Posterior vena cava (tissue), 2 donors: ENCODE measurements at places on chromosomes 4 and X.

- no peak for DNase-seq
Measured at GRCh38 chrX:95728446-95728845, 956.2 kb upstream of the DIAPH2 start.

DNA sequence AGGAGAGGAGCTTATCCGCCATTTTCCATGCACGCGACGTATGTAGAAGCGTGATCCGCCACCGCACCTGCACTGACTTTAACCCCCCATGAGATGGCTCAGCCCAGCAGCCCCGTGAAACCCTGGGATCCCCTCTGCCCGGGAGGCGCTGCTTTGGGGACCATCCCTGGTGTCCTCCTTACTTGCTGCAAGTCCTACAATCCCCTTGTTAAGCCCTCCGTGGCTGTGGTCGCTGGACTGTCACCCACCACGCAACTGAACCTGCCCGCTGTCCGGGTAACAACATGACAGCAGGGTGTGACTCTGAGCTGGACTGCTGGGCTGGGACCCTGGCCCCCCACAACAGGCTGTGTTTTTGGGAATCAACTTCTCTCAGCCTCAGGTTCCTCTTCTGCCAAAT is 44.7 kb upstream of the MAN2B2 start:
- no peak for DNase-seq

DNA sequence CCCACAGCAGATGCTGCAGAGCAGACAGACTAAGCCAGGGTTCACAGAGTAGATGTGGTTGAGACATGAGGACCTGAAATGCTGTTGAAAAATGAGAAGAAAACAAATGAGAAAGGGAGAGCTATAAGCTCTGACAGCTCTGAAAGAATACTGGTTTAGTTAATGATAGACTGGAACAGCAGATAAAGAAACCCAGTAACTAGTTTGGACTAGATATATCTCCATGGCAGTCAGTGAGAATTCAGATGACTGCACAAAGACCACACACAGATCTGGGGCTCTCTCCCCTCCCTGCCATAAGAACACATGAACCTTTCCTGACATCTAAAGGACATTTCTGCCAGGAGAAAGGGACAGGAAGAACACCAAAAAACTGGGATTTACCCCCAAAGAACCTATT is 8.2 kb downstream of the NAA11 start:
- DNase-seq = no peak

GRCh38 chr4:167196344-167197012 is 37.8 kb downstream of the SPOCK3 start:
- DNase-seq = no peak

DNA sequence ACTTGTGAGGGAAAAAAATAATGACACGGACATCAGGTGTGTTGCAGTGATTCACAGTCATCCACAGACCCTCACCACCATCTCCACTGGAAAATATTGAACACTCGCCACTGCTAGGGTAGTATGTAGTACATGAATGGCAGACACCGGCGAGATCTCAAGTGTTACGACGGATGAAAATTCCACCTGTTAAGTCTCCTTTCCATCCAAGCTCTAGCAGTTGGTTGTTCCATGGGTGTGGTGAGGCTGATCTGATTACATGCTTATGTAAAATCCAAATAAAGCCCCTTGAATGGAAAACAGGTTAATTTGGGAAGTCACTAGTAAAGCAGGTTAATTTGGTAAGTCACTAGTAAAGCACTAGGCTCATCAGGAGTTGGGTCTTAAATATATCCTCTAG is 1.1 kb upstream of the ARMCX4 start:
- DNase-seq = no peak

DNA sequence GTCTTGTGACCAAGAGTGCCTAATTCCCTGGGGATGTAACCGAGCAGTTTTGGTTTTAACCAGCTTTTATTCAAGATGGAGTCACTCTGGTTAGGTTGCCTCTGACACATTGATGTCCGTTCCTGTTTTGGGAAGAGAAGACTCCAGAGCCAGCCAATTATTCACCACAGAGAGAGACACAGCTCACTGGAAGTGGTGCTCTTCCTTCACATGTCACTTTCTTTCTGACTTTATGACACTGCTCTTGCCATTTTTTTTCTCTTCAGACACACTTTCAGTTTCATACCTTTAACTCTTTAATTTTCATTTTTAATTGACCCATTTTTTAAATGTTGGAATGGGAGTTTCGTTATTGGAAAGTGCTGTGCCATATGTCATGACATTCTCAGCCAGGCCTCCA is 418.4 kb upstream of the FSTL5 start:
- no peak for DNase-seq

DNA sequence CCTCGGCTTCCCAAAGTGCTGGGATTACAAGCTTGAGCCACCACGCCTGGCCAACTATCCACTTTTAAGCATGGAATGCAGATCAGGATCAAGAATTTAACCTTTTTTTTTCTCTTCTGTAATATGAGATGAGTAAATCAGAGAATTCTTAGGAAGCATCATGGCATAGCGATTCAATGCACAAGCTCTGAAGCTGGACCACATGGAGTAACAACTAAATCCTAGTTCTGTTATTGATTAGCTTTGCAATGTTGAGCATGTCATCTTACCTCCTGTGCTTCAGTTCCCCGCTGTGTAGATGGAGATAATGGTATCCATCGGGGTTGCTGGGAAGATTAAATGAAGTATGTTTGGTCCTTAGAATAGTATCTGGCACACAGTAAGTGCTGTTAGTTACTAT is 1.9 kb upstream of the SNX25 start:
- no peak for DNase-seq
